ENCODE measurements at places on chromosomes 5 and 9. TPM values are rescaled to one million over a fixed set of nuclear protein-coding genes. Genes with fewer than 3 reads are reported as not detected.

DNA sequence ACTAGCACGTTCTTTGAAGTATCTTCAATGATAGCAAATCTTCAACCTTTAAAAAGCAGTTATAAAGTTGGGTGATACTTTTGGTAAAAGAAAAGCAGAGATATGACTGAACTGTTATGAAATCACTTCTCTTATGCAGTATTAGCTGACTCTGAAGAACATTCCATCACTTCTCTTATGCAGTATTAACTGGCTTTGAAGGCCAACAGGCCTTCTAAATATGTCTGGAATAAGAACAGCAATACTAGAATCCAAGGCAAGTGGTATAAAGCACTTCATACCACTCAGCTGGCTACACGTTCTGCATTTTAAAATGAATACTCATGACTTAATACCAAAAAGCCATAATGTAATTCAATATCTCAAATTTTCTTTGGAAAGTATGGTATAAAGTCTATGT lies 17.3 kb downstream of the SKIC3 start:
- no peak for DNase-seq

GRCh38 chr5:74156728-74157383 lies 483.7 kb downstream of the ENC1 start:
- no peak for DNase-seq

GRCh38 chr9:1429297-1429696 lies 379.1 kb downstream of the DMRT2 start:
- no peak for DNase-seq

- no peak for DNase-seq
Measured at GRCh38 chr9:69173891-69174615, at the start of gene TJP2. Gene TJP2, plus strand, starts transcription at chr9:69174277. Its CDS starts 96 bp downstream, at chr9:69174373.

DNA sequence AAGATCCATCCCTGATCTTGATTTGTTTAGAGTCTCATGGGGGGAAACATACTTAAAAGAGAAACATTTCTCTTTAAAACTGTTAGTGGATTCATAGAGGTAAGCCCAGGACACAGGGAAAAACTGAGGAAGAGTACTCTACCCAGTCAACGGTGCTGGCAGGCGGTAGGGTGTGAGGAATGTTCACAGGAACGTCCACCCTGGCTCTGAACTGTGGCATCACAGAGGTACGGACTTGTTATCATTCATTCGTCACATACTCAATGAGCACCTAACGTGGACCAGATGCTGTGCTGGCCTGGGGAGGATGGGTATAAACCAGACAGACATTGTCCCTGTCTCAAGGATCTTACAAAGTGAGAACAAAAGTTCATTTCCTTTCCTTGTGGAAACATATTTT lies 18.8 kb upstream of the PPARGC1B start:
- no peak for DNase-seq

DNA sequence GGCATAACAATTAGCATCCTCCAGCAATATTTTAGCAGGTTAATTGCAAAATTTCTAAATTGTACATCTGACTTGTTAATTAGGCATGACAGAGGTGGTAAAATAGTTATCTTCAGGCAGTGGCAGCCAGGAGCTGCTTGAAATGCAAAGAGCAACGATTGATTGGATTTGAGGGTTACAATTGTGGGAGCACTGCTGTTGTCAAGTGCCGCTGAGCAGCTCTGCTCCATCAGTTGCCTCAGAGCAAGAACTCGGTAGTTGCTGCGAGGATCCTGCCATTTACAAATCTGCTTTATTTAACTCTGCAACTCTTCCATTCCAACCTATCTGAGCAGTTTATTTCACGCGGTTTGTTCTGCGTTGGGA lies 12.6 kb downstream of the PBX3 start:
- DNase-seq, result no peak

Gene SLC6A19
- total RNA-seq, result not detected

DNA sequence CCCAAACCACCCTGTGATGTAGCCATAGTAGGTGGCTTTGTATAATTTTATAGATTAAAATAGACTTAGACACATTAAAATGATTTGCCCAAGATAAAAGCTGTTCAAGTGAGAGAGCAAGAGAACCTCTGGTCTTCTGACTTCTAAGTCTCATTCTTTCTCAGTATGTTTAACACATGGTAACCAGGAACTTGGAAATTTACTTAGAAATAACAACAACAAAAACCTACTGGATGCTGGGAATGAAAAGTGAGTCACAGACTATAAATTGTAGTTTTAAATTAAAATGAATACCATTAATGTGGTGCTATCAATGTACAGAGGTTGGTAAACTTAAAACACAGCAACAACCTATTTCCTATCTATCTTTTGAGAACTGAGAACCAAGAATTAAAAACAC lies 30.4 kb downstream of the HMGCR start:
- DNase-seq, result no peak

- no peak for DNase-seq
Measured at GRCh38 chr9:17627641-17628040, 48.8 kb downstream of the SH3GL2 start.

Gene PFN3
- not detected for total RNA-seq

Gene IL9
- total RNA-seq, result not detected

DNA sequence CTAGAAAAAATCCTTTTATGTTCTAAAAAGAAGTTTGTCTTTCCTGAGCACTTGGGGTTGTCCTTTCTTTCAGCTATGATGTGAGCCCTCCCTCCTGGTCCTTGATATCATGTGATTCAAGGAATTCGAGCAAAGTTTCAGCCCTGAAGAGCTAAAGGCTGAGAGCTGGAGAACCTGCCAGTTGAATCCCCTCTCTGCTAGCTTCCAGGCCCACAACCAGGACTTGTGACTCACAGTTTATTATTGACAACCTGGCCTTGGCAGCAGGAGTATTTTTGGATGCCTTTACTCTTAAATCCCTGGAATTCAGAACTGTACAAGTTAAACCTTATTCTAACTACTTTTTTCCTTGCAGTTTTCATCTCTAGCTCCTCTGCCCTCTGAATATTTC lies 182.8 kb downstream of the SPOCK1 start:
- no peak for DNase-seq

GRCh38 chr9:89843591-89843990 lies 238.8 kb downstream of the GADD45G start:
- no peak for DNase-seq

GRCh38 chr9:124590889-124591641 lies 83.9 kb upstream of the NR5A1 start:
- DNase-seq, result no peak

GRCh38 chr5:126315341-126315740 lies 107.9 kb upstream of the GRAMD2B start:
- DNase-seq, result no peak

GRCh38 chr9:91223000-91223399 lies 138.7 kb downstream of the AUH start:
- no peak for DNase-seq

Gene HTR4
- total RNA-seq, result not detected
